Muscle of back (tissue), 13 donors: ENCODE measurements at places on chromosomes 1 and 21.
A peak's percentile ranks its signal among the peaks of the same experiment; 100 is the strongest.

- DNase-seq, result peak; percentile 55
Measured at GRCh38 chr1:234772345-234773147, 162.6 kb upstream of the IRF2BP2 start.

DNA sequence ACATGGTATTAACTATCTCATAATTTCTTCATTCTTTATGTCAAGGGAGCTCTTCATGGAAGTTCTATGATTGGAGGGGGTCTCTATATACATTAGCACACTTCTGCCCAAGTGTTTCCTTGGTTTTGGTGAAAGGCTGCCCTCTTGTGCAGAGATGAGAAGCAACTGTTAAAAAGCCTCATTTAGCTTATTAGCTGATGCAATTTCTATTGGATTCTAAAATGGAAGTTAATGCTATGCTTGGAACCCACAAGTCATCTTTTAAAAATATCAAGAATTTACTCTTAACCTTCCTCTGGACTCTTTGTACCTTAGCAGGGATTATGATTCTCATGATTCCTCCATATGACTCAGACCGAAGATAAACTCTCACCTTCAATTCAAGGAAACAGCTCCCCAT, 328.9 kb downstream of the PTBP2 start:
- DNase-seq, result peak; percentile 21

- peak; percentile 43 for DNase-seq
Measured at GRCh38 chr21:37375866-37376574, 9.4 kb downstream of the DYRK1A start.

DNA sequence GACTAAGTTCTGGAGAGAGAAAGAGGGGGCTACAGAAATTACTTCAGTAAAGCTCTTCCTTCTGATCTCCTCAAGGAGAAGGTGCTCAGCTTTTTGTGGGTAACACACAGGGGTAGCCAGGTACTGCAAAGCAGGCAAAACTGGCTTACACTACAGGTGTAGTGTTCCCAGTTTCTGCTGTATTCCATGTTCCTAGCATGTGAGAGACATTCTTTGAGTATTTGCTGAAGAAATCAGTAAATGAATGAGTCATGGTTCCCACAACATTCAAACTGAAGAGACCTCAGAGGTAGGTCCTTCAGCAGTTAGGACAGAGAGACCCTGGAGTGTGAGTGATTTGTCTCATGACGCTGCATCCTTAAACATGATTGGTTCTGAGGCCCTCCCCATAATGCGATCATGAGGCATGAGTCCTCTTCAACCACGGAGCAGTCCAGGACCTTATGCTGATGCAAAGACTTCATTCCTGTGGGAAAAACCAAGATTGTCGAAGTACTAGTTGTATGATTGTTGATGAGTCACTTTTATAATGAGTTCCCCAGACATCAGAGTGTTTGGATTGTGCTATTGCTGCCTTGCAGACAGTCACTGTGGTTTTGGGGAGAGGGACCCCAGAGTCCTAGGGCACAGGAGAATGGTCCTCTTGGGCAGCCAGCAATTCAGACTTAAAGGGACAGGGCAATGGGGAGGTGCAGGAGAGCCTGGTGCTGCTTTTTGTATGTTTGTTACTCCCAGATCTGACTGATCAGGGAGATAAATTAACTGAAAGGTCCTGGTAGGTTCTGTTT, 2.7 kb upstream of the OR10J4 start:
- DNase-seq, result no peak

DNA sequence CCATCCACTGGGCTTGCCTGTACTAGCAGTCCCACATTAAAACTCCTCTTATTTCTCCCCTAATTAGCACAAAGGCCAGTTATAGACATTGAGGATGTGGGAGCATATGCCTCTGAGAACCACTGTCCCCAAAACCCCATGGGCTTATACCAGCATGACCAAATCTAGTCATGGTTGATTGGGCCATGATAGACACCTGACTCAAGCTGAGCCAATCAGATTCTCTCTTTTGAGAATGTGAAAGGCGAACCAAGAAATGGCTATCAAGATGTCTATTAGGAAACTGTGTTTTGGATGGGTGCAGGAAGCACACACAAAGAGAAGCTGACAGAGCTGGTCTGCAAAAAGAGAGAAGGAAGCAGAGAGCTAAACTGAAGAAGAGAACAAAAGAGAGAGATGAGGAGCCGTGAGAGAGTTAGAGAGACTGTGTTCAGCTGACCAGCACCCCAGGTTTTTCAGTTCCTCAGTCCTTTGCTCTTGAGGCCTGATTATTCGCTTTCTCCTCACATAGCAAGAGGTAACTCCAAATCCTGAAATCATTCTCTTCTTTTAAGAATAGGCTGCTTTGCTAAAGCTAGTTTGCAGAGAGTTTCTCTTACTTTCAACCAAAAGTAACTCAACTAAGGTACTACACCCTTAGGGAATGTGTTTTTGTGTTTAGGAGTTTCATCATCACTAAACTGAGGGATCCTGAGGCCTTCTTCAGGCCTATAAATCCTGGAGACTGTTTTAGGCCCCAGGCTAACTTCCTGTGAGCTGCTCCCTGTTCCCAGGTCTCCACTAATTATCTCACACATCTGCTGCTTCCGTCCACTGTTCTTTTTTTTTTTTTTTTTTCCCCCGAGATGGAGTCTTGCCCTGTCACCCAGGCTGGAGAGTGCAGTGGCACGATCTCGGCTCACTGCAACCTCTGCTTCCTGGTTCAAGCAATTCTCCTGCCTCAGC, 7.9 kb upstream of the TIPRL start:
- no peak for DNase-seq

DNA sequence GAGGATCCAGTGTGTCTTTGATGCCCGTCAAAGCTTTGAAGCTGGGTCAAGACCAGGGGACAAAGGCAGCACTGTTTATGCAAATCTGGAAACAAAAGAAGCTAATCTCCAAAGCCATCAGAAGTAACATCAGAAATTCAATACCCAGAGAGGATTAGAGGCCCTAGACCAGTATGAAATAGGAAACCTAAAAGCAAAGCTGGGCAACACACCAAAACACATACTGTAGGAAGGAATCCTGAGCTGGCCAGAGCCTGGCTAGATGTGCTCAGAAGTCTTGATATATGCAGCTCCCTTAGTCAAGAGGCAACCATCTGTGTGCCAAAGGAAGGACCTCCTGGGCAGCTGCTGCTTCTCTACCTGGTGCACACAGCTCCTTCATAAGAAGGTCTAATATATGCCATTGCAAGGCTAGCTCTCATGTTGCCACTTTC, 12.3 kb downstream of the COLGALT2 start:
- peak; percentile 84 for DNase-seq

GRCh38 chr21:46559291-46559983, 45.4 kb downstream of the S100B start:
- no peak for DNase-seq

- no peak for DNase-seq
Measured at GRCh38 chr21:38858812-38859205, 53.1 kb downstream of the ETS2 start.

DNA sequence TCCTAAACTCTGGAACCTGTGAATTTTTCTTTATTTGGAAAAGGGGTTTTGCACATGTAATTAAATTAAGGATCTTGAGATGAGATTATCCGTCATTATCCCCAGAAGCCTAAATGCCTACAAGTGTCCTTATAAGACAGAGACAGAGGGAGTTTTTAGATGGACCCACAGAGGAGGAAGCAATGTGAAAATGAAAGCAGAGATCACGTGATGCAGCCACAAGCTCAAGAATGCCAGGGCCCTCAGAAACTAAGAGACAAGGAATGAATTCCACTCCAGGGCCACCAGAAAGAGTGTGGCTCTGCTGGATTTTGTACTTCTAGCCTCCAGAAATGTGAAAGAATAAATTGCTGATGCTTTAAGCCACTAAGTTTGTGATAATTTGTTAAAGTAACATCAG, 183.6 kb upstream of the UBE2U start:
- DNase-seq, result peak; percentile 54

GRCh38 chr1:50106095-50106761, 2.5 kb upstream of the ELAVL4 start:
- DNase-seq, result no peak

GRCh38 chr1:230985711-230986110, 6.8 kb downstream of the ARV1 start:
- DNase-seq, result no peak

DNA sequence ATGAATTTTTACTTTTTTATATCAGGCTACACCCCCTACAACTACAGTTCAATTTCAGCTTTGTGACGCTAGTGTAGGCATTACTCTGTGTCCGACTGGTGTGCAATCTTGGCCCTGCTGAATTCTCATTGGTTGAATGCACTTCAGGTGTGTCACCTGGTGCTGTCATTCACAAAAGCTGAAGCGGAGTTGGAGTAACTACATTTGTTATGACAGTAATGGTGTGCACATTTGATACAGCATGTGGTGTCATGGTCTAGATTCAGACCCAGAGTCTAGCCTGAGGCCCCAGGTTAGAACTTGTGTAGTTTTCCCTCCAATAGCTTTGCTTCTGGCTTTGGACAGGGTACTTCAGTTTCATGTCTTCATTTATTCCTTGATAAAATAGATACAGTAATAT, 88.7 kb downstream of the C1orf94 start:
- no peak for DNase-seq

- no peak for DNase-seq
Measured at GRCh38 chr1:48249868-48250267, 27.4 kb downstream of the SLC5A9 start.

GRCh38 chr1:40810927-40811326, 27.3 kb downstream of the KCNQ4 start:
- DNase-seq, result no peak

DNA sequence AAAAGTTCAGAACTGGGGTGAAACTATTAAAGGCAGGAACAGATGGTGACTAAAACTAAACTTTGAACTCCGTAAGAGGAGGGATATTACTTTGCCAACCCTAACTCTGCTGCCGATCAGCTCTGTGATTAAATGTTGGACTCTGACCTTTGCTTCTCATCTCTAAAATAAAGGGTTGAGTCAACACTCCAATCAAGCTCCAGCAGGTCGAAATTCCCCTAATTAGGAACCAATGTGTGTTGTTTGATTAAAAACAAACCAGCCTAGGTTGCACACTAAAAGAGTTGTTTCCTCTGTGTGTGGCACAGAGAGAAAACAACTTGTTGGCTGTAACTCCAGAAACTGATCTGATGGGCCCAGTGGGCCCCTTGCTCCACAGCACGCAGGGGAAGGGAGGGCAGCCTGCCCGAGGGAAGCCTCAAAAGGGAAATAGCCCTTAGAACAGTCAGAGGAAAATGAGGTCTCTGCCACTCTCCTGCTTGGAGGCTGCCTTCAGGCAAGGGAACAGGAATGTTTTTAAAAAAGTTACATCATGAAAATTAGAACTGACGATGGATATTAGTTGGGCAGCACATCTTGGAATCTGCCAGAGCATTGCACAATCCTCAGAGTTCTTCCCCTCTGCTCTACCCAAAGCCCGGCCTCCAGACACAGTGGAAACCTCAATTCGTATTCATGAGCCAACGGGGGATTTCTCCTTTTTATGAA, 69.3 kb downstream of the KCTD3 start:
- DNase-seq, result peak; percentile 15

DNA sequence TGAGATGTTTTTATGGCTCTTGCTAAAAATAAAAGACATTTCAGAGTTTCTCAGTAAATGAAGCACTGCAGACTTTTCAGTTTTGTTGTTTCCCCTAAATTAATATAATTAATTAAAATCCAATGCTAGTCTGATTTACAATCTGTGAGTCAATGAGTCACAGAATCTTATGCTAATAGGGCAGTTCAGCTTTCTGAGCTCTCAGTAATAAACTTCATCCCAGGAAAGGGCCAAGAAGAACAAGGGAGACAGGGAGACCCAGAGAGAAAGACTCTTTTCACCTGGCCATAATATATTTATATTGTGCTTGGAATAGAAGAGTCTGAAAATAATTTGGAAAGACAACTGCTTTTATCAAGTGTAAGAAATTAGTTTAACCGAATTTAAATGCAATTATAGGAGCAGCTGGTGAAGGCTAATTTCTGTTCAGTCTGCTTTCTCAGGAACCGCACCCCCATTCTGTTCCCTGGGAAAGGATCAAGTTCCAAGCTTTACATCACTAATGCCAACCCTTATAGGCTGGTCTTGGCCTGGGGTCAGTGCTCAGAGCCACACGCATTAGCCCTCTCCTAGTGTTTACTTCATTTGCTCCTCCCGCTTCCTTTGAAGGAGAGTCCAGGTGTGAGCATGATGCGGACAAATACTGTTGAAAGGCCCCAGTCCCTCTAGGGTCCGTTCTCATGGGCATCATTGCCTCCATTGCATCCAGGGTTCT, 145.6 kb downstream of the ZBTB18 start:
- DNase-seq, result no peak

DNA sequence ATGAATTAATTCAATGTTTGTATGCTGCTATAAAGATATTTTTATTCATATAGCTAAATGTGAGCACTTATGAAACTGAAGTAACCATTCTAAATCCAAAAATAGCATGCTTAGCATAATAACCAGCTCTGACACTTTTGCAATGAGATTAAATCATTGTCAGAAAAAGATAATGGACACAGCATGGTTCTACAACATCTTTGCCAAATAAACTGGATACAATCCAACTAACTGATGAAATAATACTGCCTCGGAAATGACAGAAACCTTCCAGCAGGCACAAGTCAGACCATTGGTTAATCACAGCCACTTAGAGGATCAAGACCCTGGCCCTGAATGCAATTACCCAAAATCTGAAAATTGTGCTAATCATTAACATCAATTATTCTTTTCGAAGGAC, 592.7 kb upstream of the ADGRL4 start:
- DNase-seq, result no peak

- peak; percentile 74 for DNase-seq
Measured at GRCh38 chr1:19405195-19405760, 80.1 kb downstream of the CAPZB start.

DNA sequence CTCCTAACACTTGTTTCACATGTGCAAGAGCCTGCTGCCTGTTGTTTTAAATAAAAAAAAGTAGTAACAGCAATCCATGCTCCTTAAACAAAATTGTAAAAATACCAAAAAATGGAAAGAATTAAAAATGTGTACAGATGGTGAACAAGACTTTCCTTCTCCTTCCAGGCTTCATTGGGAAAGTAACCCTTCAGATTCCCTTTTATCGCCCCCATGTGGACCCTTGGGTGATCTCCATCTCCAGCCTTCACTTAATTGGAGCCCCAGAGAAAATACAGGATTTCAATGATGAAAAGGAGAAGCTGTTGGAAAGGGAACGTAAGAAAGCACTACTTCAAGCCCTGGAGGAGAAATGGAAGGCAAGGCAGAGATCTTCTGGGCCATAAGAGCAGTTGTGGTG, 14.2 kb downstream of the VPS13D start:
- no peak for DNase-seq

GRCh38 chr1:941588-942383, 17.3 kb downstream of the NOC2L start:
- peak; percentile 82 for DNase-seq

DNA sequence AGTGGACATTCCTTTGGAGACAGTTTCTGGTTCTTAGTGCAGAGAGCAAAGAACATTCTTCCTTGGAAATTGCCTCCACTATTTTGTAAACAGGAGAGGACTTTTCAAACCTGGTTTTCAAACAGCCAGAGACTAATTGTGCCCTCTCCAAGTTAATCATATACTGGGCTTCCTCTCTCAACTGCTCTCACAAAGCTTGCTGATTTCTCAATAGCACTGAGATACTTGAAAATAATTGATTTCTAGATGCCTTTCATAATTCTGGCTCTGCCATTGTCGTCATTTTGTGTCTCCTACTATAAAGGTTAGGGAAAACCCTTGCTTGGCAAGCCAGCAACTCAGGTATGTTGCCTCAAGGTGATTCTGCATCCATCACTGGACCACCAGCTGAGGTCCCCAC, 56.0 kb downstream of the KCNJ15 start:
- DNase-seq, result no peak
